ENCODE measurements at places on chromosomes 16 and 17. TPM values are rescaled to one million over a fixed set of nuclear protein-coding genes. Genes with fewer than 3 reads are reported as not detected.

- DNase-seq, result no peak
Measured at GRCh38 chr17:4766723-4767122, 5.0 kb upstream of the TM4SF5 start.

DNA sequence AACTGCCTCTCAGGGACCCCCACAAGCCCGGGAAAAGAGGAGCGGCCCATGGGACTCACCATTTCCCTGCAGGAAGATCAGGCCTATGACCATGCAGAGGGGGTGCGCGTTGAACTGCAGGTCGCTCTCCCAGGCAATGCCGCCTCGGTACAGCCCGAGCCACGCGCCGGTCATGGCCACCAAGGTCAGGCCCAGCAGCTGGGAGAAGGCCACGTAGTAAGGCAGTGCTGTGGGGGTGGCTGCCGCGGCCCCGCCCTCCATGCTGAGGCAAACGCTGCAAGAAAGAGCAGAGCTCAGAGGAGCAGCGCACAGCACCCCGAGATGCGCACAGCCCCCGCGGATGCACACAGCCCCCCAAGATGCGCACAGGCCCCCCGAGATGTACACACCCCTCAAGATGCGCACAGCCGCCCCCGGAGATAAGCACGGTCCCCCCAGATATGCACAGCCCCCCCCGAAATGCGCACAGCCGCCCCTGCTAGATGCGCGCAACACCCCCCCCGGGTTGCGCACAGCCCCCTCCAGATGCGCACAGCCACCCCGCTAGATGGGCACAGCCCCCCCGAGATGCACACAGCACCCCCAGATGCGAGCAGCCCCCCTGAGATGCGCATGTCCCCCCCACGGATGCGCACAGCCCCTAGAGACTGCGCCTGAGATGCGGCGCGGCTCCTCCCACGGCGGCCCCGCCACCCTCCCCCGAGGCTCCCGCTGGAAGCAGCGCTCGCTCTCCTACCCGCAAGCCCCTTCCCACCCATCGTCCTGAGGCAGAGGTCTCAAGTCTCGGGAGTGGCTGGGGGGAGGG is 8.6 kb downstream of the CYB561 start:
- DNase-seq, result no peak

DNA sequence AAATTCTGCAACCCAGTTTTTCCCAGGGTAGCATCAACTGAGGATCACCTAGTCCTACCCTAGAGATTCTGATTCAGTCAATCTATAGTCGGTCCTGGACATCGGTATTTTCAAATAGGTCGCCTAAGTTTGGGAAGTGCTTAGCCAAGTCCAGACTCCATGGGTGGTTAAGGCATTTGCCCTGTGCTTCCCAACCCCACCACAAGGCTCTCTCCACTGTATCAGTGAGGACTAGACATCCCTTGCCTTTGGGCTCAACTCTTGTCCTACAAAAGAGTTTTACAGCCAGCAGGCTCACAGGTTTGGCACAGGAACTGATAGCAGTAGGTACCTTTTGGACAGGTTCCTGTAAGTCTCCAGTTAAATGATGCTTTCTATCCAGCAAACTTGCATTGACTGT is 13.8 kb downstream of the HYDIN start:
- no peak for DNase-seq

- no peak for DNase-seq
Measured at GRCh38 chr16:28835864-28836760, 10.0 kb downstream of the TUFM start.

- DNase-seq, result no peak
Measured at GRCh38 chr16:53781023-53781605, 77.2 kb downstream of the FTO start.

DNA sequence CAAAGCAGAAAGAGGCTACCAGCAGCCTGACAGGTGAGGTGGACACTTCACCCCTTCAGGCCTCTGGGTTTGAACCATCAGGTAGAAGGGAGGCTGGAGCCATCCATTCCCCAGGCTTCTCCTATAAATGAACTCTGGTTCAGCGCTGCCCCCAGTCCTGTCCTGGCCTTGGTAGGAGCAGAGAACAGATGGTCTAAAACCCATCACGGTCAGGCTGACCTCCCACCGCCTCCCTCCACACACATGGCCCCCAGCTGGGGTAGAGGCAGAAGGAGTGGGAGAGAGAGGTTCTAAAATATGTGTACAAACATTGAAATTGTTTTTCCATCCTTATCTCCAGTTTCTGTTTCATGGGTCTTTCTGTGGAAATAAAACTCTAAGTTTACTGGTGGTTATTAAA is 59.7 kb upstream of the DNAJA2 start:
- no peak for DNase-seq

Gene CD300LB
- total RNA-seq, result not detected

Gene CBFA2T3
- 2.2 TPM for total RNA-seq

DNA sequence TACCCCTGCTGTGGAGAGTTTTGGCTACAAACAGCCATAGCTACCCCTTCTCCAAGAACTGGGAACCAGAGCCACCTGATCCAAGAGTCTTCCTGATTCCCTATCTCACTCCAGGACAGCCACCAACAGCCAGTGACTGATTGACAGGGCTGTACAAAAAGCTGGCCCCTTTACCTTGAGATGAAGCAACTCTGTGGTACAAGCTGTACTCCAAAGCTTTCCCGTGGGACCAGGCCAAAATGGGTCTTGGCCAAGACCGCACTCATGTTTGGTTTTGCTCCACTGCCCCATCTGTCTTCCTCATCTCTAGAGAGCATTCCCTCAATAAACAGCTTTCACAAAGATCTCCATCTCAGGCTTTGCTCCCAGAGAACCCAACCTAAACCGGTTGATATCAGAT is 43.6 kb downstream of the RNF157 start:
- no peak for DNase-seq

Gene SLC25A19
- 8.8 TPM for total RNA-seq

DNA sequence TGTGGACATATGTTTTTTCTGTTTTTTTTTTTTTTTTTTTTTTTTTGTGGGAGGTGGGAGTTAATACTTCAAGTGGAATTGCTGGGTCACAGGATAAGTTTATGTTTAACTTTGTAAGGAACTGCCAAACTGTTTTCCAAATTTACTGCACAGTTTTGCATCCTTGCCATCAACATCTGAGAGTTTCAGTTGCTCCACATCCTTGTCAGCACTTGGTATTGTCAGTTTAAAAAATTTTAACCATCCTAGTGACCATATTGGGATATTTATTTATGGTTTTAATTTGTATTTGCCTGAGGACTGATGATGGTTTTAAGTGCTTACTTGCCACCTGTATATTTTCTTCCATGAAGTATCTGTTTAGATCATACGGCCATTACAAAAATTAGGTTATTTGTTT is 34.0 kb upstream of the IRF8 start:
- no peak for DNase-seq

- no peak for DNase-seq
Measured at GRCh38 chr17:80460429-80460834, 16.0 kb downstream of the NPTX1 start.

DNA sequence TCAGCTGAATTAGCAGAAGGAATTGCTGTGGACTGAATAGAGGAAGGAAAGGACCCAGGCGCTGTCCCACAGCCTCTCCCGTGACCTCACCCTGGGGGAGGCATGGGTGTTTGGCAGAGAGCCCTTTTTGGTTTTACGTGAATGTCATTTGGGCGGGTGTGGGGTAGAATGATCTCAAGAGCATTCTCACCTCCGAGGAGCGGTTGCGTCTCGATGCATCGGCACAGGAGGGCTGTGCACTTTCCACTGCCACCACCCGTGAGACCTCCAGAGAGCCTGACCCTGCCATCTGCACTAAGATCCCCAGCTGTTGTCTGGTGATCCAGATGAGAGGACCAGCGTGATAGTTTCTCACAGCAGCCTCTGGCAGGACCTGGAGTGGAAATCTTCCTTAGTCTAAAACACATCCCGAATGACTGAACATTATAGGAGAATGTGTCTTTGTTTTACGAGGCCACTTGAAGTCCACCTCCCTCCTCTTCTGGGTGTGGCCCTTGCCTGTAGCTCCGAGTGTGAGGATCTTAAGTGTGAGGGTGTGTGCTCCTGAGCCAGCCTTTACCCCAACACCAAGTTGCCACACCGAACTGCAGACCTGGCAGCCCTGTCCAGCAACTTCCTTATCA is 29.3 kb downstream of the FOXK2 start:
- DNase-seq, result no peak

Gene SCPEP1
- total RNA-seq, result 27.1 TPM

Gene CCL14
- not detected for total RNA-seq

Gene OR1A1
- total RNA-seq, result not detected

Gene KRTAP4-11
- not detected for total RNA-seq

Gene UBE2Z
- total RNA-seq, result 103 TPM

DNA sequence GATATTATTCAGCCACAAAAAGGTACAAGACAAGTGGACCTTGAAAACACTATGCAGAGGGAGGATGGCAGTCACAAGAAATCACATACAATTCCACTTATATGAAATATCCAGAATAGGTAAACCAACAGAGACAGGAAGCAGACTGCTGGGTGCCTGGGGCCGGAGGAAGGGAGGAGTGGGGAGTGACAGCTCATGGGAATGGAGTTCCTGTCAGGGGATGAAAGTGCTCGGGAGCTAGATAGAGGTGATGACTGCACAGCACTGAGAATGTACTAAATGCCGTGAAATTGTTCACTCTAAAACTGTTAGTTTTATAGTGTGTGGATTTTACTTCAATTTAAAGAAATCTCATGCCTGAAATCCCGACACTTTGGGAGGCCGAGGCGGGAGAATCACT is 74.2 kb upstream of the MED9 start:
- no peak for DNase-seq

Gene C16orf74
- 2.6 TPM for total RNA-seq

DNA sequence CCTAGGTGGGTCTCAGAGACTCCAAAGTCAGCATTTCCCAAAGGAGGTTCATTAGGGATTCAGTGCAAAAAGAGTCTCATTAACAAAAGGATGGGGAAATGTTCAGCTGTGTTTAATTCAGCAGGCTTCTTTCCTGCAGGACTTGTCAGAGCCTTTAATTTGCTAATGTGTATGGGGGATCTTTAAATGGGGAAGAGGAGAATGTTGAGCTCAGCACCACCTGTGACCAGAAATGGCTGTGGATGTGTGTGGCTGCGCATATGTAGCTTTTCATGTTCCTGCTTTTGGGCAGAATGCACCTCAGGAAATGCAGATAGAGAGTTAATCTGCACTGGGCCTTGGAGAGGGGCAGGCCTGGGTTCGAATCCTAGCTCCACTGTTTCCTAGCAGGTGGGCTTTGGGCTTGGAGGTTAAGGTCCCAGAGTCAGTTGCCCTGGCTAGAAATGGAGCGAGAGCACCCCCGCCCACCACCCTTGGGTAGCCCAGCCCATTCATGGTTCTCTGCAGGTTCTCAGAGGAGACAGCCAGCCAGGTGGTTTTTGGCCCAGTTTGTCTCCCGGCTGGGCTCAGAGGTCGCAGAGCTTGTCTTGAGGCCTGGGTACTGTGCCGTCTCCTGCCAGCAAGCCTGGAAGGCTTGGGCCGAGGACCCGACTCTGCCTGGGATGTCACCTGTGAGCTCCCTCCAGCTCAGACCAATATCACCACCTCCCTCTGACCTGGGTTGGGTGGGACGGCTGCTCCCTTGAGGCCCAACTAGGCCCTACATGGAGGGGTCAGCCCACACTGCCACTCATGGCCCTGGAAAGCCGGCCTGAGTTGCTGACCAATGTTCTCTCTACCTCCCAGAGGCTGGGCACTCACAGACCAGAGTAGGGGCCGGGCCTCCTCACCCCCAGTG is 9.3 kb downstream of the ADCY7 start:
- no peak for DNase-seq

GRCh38 chr17:76078860-76079534 is at the start of gene ZACN:
Gene ZACN, plus strand, starts transcription at chr17:76079182. Its CDS starts 83 bp downstream, at chr17:76079265.
- DNase-seq, result no peak

- DNase-seq, result peak; percentile 80
Measured at GRCh38 chr17:45341533-45342158, 24.8 kb upstream of the MAP3K14 start.

- no peak for DNase-seq
Measured at GRCh38 chr17:80886641-80887573, 104.7 kb upstream of the CHMP6 start.

- no peak for DNase-seq
Measured at GRCh38 chr17:29726715-29727252, 104.1 kb upstream of the CORO6 start.

Gene ZNF469
- 17.7 TPM for total RNA-seq

Gene CHTF18
- 9.8 TPM for total RNA-seq

DNA sequence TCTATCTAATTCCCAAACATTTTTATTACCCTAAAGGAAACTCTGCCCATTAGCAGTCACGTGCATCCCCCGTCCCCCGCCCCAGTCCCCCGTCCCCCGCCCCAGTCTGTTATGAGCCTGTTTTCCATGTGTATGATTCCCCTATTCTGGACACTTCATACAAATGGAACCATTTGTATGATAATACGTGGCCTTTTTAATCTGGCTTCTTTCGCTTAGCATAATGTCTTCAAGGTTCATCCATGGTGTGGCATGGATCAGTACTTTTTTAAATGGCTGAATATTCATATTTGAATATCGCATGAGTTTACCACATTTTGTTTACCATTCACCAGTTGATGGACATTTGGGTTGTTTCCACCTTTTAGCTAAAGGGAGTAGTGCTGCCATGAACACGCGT is 49.5 kb downstream of the DNAH2 start:
- DNase-seq, result no peak

DNA sequence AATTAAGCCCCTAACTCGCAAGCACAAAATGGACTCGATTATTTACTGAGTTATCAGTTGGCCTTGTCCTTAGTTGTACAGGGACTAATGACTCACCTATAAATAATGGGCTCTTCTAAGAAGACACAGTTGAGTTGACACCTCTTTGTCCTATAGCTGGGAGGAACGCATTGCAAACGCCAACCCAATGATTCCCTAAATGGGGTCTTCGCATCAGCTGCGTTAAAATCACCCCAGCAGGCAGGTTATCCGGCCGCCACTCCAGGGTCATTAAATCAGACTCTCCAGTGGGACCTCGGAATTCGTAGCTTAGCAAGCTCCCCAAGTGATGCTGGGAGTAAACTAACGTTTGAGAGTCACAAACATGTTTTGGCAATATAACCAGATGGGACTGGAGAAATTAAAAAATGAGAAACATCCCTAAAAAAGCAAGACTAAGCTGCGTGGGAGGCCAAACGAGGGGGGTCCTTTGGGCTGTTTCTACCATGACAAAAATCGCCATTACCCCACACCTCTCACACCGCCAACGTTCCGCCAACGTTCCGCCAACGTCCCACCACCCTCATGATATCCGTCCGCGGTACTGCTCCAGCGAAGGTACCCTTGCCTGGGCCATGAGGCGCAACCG is 932 bp upstream of the NFE2L1 start:
- DNase-seq, result no peak

DNA sequence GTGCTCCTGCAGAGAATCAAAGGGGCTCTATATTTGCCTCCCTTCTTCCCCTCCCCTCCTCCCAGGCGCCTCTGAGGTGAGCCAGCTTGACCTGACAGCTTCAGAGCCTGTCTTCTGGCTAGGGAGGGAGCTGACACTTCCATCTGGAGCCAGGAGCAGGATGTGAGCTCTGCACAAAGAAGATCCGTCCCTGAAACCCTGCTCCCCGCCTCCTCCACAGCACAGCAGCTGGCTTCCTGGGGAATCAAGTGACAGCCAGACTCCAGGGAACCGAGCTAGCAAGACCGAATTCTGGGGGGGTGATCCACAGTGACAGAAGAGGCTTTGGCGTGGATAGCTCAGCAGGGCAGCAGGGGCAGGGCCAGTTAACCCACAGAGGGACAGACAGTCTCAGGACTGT is 37.2 kb downstream of the CCDC182 start:
- no peak for DNase-seq
